ENCODE measurements at places on chromosomes 7 and 10.

DNA sequence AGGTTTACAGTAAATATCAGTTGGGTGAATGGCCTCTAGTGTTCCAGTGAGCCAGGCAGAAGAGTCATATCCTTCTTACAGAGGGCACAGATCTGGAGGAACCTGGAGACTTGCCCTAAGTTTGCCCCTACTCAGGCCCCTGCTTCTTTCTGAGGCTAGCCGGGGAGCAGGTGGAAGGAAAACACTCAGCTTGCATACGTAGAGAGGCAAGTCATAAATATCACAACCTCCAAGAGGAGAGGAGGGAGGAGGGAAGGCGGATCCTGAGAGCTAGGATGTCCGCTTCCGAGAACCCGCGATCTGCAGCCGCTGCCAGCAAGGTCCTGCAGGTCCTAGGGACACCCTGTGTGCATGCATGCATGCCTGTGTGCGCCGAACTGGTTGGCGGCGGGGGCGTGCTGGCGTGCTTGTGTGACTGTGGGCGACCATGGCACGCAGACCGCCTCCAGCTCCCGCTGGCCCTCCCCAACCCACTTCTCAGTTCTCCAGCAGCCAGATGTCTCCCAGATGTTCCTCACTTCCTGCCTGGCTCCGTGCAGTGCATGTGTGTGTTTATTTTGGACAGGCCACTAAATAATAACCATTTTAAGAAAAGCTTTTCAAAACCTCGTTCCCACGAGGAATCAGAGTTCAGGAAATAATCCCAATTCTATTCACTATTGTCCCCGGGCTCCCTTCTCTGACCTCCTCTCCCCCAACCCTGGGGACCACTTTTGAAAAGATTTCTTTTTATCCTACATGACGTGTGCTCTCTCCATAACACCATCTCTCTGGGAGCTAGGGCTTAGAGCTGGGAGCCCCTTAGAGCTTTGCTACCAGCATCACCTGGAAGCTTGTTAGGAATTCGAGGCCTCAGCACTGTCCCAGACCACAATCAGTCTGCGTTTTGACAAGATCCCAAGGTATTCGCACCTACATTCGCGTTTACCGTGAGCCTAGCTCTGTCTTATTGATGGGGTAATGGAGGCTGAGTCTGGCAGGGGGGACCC, 32.4 kb downstream of the UNC5B start:
- no peak for DNase-seq

DNA sequence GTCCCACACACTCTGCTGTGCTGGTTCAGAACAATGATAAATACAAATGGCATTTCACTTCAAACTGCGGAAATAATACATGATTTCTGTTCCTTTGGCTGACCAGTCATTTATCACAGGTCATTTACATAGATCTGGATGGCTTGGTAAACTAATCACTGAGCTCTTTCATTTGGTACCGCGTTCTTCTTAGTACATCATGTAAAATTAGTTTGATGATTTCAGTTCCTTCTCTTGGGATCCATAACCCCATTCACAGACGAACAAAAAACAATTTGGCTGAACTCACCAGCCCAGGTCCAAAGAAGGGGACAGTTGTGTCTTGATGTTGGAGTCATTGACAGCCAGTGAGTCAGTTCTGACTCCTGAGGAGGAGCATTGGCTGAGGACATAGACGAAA, 689.8 kb downstream of the INHBA start:
- DNase-seq: no peak

- DNase-seq: no peak
Measured at GRCh38 chr10:5555021-5555510, 30.3 kb downstream of the CALML3 start.

- DNase-seq: no peak
Measured at GRCh38 chr7:106345421-106346166, 60.8 kb upstream of the NAMPT start.

- DNase-seq: no peak
Measured at GRCh38 chr10:47022311-47023131, 111.3 kb downstream of the PTPN20 start.

DNA sequence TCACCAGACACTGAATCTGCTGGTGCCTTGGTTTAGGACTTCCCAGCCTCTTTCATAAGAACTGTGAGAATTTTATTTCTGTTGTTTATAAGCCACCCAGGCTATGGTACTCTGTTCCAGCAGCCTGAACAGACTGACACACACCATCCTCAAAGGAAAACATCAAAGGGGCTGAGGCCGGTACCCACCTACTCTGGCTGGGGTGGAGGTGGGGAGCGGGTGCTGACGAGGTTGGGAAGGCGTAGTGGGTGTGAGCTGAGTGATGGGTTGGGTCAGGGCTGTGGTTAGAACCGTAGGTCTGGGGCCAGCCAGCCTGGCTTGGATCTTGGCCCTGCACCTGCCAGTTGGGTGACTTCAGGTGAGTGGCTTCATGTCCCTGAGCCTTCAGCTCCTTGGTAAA, 136.3 kb downstream of the SH3PXD2A start:
- DNase-seq: no peak

DNA sequence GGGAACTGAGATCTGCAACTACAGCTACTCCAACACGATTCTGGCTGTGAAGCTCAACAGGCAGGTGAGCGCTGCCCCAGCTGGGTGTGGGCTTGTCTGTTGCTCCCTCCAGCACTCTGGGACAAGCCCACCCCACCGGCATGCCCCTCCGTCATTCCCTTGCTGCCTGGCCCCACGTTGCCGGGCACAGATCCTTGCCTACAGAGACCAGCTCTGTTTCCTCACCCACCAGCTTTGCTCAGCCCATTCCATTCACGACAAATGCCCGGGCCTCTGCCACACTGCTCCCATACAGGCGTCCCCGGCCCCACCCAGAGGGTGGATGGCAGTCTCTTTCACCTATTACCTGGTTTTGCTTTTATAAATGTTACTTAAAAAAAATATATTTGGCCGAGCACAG, 24.6 kb downstream of the WIPI2 start:
- DNase-seq: no peak

DNA sequence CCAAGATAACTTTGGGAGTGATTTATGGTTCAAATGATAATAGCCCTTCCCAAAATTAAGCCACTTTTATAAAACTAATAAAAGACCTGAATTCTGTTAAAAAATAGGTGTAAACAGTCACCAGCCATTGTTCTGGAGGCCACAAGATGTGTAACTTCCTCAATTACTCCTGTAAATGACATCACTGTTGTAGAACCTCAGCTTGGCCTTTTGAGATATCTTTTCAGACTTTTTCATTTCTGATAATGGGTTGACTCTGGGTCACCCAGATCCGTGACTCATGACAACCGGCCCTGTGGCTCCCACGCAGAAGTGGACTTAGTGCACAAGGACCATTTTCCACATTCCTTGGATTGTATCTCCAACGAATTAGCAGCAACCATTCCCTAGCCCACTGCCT, 106.6 kb downstream of the DKK1 start:
- DNase-seq: no peak

- no peak for DNase-seq
Measured at GRCh38 chr7:97801108-97801507, 69.2 kb downstream of the TAC1 start.

DNA sequence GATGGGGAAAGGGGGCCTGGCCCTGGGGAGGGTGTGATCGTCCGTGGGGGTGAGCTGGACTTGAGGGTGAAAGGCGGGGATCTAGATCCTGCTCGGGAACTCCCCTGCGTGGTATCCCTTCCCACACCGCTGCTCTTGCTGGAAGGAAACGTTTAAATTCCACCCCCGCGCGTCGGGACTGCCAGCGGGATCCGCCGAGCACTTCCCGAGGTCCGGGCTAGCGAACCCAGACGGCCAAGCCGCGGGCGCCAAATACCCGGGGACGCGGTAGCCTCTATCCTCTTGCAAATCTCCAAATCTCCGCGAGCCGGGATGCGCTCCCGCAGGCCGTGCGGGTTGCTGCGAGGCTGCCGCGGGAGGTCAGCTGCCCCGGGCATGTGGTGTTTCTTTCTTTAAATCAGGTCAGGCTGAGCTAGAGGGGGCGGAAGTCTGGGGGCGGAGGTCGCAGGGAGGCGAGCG, 904 bp downstream of the NPTX2 start:
- DNase-seq: no peak
